ENCODE measurements at places on chromosomes 3 and 15.
A peak's percentile ranks its signal among the peaks of the same experiment; 100 is the strongest.

DNA sequence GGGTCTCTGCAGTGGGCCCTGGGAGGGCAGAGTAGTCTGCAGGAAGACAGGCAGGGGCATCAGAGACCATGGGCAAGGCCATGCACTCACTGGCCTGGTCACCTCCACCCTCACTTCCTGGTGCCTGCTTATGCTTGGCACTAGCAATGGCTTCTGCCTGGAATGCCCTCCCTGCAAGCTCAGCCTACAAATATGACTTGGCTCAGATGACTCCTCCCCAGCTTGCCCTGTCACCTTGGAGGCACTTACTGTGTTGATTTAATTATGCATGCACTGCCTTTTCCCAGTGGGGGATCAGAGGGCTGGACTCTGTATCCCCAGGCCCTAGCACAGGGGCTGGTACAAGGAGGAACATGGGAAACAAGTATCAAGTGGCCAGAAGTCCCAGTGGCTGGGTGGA, 7.8 kb downstream of the C3orf18 start:
- no peak for DNase-seq

DNA sequence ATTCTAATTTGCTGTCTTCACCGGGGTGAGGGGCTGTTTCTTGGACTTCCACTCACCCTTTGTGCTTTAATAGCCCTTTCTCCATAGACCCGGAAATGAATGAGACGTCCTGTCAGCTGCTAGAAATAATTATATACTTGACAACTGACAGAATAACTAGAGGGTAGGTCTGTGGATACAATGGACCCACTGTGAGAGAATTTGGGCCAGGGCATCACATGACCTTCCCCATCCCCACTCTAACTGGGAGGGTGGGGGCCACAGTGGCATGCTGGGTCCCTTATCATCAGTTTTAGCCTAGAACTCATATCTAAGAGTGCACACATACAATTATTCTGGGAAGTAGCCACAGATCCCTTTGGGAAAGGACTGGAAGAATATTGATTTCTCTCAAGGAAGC, 25.9 kb upstream of the MINAR1 start:
- no peak for DNase-seq

- no peak for DNase-seq
Observed at GRCh38 chr15:70158309-70159000, 60.7 kb upstream of the TLE3 start.

DNA sequence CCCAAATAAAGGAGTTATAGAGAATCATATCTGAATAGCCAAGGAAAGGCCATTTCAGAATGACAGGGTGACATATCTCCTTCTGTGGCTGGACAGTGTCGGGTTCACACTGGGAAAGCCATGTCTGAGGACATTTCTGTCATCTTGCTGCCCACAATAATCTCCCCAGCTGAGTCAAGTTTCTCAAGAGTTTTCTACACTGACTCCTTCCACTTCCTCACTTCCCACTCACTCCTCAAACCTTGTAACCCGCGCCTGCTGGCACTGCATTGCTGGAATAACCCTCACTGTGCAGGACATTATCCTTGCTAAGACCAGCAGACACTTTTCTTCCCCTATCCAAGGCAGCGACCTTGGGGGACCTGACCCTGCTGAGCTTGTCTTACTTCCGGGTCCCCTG, 5.3 kb upstream of the INSYN1 start:
- DNase-seq = no peak

DNA sequence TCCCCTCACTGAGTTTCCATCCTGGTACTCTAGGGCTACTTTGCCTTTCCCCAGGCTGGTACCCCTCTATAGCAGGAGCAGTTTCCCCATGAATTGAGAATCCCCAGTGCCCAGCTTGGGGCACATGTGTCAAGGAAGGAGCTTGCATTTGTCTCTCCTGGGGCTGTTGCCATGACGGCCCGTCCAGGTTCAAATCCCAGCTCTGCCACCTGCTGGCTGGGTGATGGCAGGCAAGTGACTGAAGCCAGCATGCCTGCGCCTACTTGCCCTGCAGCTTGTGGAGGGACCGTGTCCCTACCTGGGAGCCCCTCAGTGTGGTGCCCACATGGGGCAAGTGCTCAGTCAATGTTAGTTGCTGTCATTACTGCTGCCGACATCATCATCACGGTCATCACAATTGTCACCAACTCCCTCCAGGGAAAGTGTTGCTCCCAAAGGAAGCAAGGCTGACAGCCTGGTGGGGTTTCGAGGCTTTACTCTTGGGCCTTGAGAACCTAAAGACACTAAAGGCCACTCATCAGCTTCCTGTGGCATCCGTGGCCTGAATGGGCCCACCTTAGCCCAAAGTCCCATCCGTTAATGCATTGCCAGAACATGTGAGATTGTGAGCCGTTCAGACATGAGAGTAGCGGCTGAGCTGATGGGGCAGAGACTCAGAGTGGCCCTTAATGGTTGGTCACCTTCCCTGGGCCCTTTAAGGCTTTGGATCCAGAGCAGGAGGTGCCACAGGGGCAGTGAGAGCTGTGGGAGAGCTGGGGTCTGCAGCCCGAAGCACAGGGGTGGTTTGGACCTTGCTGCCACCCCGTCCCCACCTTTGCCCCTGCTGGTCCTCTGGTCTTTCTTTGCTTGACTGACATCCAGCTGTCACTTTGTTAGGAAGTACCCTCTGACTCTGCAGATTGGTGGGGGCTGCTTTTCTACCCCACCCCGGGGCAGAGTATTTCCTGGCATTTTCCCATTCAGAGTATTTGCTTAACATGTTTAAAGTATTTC, 144.4 kb downstream of the DNAJB8 start:
- peak; percentile 66 for DNase-seq

DNA sequence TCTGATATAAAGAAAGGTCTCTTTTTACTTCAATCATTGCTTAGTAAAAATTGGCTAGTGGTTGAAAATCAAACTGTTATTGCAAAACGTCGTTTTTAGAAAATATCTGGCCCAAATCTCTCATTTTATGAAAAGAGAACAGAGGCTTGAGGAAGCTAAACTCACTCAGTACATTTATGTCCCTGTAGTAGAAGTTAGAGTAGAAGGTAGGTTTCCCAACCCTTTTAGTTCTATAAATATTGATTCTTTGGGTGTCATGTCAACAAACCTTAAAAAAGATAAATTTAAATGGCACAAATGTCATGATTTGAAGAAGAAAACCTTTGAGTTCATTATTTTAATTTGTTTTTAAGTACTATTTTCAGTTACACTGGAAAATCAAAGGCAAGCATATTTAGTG, 722.3 kb upstream of the NECTIN3 start:
- DNase-seq = no peak

Data from activated T-cell treated with anti-CD3 and anti-CD28 coated beads, Interleukin-2, amount 50 U/mL, for 48 hours (primary cell).